T47D (cell line): ENCODE measurements at places on chromosomes 7 and 10.
A peak's percentile ranks its signal among the peaks of the same experiment; 100 is the strongest.

- DNase-seq: no peak
These were observed 314.3 kb upstream of the ZMIZ1 start for GRCh38 chr10:78754269-78755062.

- DNase-seq: no peak
These were observed 37.0 kb upstream of the MXI1 start for GRCh38 chr10:110170142-110170971.

- no peak for DNase-seq
These were observed 18.5 kb downstream of the PIK3CG start for GRCh38 chr7:106883456-106884026.

- DNase-seq: no peak
These were observed 36.9 kb downstream of the MET start for GRCh38 chr7:116708861-116709260.

DNA sequence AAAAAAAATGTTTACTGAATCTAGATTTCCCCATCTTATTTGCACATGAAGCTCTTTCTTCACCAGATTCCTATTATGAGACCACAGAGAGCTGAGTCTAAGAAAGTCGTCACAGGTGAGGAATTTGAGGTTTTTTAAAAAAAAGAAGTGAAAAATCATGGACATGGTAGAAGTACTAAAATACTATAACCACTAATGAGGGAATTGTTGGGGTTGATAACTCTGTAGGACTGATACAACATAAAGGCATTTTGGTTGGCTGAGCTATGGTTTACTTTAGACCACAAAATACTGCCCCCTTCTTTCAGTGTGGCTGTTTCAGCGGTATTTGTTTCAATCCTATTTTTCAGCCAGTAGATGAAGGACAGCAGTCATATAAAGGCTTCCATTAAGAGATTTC is 1111.3 kb downstream of the TYW1 start:
- DNase-seq: no peak

DNA sequence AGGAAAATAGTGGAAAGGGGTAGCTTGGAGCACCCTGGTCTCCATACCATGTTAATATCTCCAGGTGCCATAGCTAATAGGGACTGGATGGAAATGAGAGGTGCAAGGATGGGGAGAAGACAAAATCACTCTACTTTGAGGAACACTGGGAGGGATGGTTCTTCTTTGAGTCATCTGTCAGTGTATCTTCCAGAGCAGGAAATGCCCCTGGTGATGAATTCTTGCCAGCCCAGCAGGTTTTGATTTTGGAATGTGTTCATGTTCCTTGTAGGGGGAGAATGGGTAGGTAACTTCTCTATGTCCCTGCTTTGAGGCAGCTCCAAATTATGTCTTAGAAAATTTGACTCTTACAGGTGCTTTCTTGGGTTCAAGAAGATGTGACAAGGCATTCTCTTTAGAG is 177.0 kb upstream of the GLI3 start:
- no peak for DNase-seq

DNA sequence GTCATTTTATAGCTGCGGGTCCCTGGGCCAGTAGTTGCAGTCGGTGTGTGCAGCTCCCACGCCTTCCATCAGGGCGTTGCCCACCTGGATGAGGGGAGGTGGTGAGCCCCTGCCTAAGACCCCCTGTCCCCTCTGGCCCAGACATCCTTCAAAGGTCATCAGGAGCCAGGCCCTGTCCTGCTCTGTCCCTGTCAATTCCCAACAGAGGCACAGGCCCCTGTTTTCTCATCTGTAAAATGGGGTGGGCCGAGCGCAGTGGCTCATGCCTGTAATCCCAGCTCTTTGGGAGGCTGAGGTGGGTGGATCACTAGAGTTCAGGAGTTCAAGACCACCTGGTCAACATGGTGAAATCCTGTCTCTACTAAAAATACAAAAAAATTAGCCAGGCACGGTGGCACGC is 128.5 kb upstream of the TNRC18 start:
- DNase-seq: no peak

GRCh38 chr10:49512121-49512809 is 26.7 kb downstream of the ERCC6 start:
- DNase-seq: peak; percentile 85

DNA sequence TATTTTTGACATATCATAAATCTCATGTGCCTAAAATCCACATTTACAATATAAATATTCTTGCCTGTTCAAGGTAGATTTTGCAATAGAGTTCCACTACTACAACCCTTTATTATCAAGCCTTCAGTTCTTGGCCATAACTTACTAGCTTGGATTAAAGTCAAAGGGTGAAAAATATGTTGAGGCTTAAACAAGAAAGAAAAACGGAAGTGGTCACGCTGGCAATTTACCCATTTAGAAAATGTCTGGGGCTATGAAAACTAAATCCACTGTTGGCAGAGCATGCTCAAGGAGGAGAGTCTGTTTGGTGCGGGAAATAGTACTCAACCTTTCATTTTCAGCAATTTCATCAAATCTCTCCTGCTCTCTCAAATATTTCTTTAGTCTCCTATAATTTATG is 209.8 kb upstream of the RHOBTB1 start:
- DNase-seq: no peak

DNA sequence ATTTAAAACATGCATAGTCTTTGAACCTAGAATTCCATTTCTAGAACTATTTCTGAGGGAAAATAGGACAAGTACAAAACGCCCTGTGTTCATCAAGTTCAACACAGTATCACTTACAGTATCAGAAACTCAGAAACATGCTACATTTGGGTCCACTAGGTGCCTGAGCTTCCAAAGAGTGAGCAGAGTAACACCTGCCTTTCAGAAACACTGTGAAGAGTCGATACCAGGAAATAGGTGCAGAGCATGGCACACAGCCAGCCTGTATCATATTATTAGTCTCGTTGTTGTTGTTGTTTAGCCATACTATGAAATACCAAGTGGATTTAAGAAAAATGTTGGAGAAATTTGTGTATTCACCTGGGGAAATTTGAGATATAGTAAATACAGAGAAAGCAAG is 392.1 kb upstream of the MGMT start:
- no peak for DNase-seq

- DNase-seq: no peak
These were observed 68.9 kb upstream of the DNAAF5 start for GRCh38 chr7:657565-658119.

- no peak for DNase-seq
These were observed 7.8 kb upstream of the NPC1L1 start for GRCh38 chr7:44548893-44549292.

DNA sequence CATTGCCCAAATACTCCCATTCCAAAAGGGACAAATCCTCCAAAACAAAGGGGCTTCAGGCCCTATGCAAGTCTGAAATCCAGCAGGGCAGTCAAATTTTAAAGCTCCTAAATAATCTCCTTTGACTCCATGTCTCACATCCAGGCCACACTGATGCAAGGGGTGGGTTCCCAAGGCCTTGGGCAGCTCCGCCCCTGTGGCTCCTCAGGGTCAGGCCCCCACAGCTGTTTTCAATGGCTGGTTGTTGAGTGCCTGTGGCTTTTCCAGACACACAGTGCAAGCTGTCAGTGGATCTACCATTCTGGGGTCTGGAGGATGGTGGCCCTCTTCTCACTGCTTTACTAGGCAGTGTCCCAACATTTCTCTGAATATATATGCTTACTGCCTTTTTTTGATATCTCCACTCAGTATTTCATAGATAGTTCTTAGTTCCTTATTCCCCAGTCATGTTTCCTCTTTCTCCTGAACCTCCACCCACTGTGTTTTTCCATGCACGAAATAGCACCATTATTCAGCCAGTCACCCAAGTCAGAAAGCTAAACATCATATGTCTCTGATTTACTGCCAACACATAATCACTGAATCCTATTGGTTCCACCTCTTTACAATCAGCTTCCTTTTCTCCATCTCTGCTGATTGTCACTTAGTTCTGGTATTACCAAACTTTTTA is 172.6 kb upstream of the CACNA2D1 start:
- DNase-seq: no peak

DNA sequence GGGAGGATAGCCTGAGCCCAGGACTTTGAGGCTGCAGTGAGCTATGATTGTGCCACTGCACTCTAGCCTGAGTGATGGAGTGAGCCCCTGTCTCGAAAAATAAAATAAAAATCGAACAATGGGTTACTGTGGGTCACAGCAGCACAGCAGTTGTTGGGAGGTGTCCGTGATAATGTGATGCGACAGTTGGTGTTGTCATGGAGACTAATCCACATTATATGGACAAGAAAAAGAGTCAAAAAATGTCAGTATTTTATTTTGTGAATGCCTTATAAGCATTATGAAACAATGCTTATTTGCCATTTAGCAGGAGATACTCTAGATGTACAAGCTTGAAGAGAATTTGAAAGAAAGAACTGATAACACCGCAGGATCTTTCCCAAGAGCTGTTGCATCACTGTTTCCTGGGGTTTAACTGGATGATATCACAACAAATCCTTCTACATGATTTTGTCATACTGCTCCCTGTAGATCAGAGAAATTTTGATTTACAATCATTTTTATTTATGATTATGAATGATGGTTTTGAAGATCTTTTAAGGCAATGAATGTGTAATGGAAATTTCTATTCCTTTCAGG is 195.4 kb downstream of the BAMBI start:
- no peak for DNase-seq

DNA sequence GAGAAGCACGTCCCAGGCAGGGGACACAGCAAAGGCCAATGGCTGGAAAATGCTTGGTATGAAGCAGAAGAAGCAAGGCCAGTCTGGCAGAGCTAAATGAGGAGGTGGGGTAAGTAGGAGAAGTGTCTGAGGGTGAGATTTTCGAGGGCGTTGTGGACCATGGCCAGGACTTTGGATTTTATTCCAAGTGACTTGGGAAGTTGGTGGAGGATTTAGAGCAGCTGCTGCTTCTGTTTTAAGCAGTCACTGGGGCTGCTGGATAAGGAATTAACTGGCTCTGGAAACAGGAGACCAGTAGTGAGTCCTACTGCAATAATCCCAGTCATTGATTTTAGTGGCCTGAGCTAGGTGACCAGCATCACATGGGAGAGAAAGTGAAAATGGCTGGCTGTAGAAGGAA is 67.6 kb upstream of the GSDME start:
- no peak for DNase-seq

- peak; percentile 23 for DNase-seq
These were observed 125.0 kb downstream of the FAM53B start for GRCh38 chr10:124619195-124619594.

DNA sequence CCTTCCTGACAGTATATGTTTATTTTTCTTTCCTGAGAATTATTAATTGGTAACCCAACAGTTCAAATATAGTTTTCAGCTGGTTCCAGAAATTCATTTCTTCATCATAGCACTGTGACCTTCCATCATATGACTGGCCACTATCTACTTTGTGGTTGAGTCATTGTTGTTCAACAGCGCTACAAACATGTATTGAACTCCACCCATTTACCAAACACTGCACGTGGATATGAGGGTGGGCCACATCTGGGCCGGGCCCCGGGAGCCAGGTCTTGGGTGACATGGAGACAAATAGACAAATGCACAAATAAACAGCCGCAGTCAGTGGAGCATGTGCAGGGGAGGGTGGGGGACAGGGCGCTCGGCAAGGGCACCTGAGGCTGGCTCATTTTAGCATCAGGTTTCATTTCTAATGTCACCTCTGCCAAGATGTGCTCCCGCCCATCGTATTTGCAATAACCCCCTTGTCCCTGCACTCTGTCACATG is 24.0 kb upstream of the EEPD1 start:
- no peak for DNase-seq

DNA sequence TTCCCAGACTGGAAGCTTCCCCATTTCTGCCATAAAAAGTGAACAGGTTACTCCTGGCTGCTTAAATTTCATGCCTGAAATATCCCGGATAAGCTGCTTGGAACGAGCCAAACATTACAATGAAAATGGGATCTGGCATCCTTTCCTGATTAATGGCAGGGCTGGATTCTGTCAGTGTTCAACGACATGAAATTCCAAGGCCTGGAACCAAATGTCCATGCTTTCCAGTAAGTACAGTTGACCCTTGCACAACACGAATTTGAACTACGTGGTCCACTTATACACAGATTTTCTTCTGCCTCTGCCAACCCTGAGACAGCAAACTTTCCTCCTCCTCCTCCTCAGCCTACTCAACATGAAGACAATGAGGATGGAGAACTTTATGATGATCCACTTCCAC is 65.4 kb downstream of the SGMS1 start:
- no peak for DNase-seq

- no peak for DNase-seq
These were observed 255.1 kb downstream of the XPNPEP1 start for GRCh38 chr10:109668154-109668665.

- DNase-seq: no peak
These were observed 253.6 kb downstream of the SORCS3 start for GRCh38 chr10:104894681-104895080.

DNA sequence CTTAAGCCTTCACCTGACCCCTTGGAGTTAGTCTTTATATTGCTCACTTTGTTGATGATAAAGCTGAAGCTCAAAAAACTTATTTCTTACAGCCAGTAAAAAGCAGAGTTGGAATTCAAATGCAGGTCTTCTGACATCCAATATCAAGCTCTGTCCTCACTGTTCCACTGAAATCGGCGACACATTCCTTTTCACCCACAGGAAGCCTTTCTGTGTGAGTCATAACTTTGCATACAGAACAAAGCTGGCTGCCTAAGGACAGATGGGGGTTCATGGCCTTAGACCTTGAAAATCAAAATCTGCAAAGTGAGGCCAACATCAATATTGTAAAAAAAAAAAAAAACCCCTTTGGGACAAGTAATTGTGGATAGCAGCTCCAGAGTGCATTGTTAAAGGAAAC is 21.8 kb upstream of the AKR1B1 start:
- no peak for DNase-seq

DNA sequence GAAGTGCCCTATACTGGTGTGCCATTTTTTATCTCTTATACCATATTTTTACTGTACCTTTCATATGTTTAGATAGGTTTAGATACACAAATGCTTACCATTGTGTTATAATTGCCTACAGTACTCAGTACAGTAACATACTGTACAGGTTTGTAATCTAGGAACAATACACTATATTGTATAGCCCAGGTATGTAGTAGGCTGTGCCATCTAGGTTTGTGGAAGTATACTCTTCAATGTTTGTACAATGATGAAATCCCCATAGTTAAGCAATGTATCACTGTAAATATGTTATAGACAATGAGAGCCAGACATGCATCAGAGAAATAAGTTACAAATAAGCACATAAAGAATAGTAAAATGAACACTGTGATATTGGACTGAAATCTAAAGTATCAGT is 109.1 kb downstream of the IQUB start:
- no peak for DNase-seq

DNA sequence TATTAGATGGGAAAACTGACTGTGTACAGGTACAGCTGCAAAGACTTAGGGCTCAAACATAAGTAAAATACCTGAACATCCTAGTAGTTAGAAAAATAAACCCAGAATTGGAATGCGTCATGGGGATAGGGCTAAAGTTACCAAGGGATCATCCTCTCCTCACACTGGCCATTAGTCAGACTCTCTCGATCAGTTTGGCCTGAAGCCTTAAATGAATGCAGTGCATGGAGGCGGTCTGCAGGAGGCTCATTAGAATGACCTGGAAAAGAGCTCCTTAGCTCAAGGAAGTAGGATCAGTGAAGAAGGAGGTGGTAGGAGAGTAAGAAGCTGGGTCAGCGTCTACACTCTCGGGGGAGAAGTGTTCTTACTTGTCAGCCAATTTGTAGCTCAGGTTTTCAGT is 35.3 kb downstream of the DENND2A start:
- no peak for DNase-seq

- DNase-seq: peak; percentile 45
These were observed 611.8 kb downstream of the SORCS3 start for GRCh38 chr10:105252911-105253310.
